Epithelial cell of prostate (primary cell): ENCODE measurements at places on chromosomes 6 and 20.

- DNase-seq, result no peak
These were observed 26.7 kb downstream of the TNFAIP3 start for GRCh38 chr6:137893726-137894125.

GRCh38 chr6:3940703-3941102, 91.5 kb downstream of the FAM50B start:
- no peak for DNase-seq

- DNase-seq, result no peak
These were observed 42.2 kb upstream of the EDN3 start for GRCh38 chr20:59258221-59258621.

- no peak for DNase-seq
These were observed 5.3 kb downstream of the CDKN1A start for GRCh38 chr6:36683656-36684446.

- no peak for DNase-seq
These were observed 8.7 kb upstream of the PTPRA start for GRCh38 chr20:2864626-2865025.

DNA sequence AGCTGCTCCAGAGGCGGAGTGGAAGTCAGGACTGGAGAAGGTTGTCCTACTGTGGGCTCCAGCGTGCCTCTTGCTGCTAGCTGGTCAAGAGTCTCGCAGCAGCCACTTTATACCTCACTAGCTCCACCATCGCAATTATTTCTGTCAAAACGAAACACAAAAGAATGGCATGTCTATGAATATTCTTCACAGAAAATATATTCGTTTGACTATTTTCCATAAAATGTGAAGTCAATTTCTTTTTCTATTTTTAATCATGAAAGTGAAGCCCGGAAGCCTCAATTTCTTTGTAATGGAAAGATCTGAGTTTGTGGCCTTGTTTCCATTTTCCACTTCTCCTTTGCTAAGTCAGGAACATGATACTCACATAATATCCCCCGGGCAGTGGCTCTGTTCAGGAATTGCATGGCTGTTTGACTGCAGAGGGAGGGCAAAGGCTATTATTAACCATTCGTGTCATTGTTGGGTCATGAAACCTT, 51.7 kb downstream of the DTD1 start:
- DNase-seq, result no peak

DNA sequence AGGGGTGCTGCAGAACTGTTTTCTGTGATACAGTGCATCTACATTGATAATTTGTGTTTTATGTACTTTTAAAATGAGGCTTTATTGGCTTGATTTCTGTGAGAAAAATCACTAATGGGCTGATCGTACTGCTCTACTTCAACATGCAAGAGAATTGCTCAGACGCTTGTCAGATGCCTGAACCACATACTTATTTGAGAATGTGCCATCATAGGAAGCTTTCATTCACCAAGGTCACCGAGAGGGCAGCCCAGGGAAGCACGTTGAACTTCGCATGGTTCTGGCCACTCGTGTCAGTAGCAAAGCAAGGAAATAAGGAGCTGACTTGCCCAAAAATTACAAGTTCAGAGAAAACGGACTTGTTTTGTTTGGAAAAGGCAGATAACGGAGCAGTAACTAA, 168.5 kb upstream of the AKAP12 start:
- no peak for DNase-seq

DNA sequence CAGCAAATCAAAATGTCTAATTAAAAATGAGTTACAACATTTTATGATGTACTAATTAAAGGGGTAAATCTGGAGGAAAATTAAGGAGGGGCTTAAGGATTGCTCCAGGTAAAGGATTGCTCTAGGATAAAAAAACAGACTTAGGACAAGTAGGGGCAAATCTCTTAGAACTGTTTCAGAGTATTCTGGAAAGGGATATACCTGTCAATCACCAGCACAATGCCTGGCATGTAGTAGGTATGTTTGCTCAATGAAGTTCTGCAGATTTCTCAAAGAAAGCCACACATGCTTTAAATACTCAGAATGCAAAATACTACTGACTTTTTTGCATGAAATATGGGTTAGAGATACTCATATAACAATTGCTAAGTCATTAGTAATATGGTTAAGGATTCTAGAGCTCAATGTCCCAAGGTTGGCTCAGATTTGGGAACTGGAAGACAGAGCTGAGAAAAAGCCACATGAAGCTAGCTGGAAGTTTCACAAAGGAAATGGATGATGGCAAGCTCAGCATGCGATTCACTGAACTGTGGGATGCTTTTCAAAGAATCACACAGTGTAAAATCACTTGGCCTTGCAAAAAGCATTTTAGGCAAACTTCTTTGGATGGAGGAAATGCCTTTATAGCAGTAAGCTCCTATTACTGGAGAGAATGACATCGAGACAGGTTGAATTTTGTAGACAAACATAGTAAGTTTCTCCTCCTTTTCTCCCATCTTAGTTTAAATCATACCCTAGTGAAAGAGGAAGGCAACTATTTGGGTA, 72.8 kb downstream of the MAP3K5 start:
- DNase-seq, result no peak

DNA sequence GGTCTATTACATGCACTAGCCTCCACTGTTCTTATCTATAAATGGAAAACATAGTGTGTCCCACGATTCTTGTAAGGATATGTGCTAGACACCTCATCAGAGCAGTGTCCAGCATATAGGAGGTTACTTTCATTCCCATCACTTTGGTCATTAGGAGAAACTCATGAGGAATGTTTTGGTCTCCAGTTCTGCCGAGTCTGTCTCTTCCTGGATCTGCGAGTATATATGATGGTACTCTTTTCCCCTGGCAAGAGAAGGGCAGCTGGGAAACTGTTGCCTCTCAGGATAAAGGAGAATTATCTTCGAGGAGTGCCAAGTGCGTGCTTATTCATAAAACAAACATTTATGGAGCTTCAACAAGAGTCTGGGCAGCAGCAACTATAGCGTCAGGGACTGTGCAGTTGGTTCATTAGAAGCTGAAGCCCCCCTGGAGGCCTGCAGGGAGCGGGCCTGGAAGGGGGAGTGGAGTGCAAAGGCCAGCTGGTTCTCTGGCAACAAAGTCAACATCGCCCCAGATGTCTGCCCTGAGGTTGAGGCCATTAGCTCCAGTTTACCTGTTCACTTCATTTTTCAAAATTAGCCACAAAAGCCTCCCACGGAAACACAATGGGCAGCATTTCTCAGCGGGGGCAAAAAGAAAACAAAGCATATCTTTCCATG, 811.9 kb downstream of the MAFB start:
- DNase-seq, result no peak
